ENCODE measurements at places on chromosomes 4 and X. TPM values are rescaled to one million over a fixed set of nuclear protein-coding genes. Genes with fewer than 3 reads are reported as not detected.
A peak's percentile ranks its signal among the peaks of the same experiment; 100 is the strongest.

- H3K4me1 ChIP-seq = no peaks in the 10 kb centered on the region
- no peak overlapping the region for H3K27ac ChIP-seq
- H3K36me3 ChIP-seq = no peaks in the 10 kb centered on the region
- H3K27me3 ChIP-seq = no peaks in the 10 kb centered on the region
- no peak overlapping the region for H3K4me3 ChIP-seq
- no peak for DNase-seq
Measured at GRCh38 chr4:52853351-52853750, 8.8 kb upstream of the RASL11B start.

DNA sequence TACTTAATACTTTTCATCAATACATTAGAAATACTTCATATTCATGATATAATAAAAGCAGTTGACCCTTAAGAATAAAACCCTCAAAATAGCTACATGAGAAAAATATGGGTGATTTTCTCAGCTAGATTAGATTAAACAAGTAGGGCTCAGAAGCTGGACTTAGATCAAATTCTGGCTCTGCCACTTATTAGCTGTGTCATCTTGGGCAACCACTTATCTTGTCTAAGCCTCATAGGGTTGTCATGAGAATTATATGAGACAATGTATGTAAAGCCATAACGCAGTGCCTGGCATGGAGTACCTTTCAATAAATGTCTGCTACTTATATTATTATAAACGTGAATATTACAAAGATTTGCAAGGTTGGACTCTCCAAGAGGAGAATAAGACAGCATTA, 84.3 kb upstream of the PGRMC2 start:
- no peaks in the 10 kb centered on the region for H3K27me3 ChIP-seq
- no peak overlapping the region for H3K27ac ChIP-seq

DNA sequence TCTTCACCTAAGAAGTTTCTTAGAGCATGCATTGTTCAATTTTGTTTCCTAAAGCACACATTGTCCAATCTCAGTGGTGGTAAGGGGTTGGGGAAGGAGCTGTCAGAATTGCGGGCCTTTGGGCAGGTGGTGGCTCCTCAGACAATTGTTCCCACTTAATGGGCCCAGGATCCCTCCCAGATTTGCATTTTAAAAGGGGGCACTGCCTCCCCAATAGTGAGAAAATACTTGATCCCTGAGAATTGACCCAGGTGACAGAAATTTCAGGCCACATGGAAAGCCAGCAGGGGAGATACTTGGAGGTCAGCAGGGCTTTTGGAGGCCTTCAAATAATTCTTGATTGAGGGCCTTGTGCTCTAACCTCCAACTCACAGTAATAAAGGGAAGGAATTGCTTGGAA, 217.1 kb downstream of the ZNF674 start:
- H3K4me3 ChIP-seq = no peak overlapping the region
- no peak for DNase-seq
- no peak overlapping the region for H3K27ac ChIP-seq
- H3K27me3 ChIP-seq = no peaks in the 10 kb centered on the region
- no peaks in the 10 kb centered on the region for H3K36me3 ChIP-seq

GRCh38 chr4:1983053-1983845, 25.5 kb downstream of the NELFA start:
- no peak overlapping the region for H3K27ac ChIP-seq
- H3K27me3 ChIP-seq = no peaks in the 10 kb centered on the region
- H3K36me3 ChIP-seq = peaks cover 18% of the 10 kb centered on the region

DNA sequence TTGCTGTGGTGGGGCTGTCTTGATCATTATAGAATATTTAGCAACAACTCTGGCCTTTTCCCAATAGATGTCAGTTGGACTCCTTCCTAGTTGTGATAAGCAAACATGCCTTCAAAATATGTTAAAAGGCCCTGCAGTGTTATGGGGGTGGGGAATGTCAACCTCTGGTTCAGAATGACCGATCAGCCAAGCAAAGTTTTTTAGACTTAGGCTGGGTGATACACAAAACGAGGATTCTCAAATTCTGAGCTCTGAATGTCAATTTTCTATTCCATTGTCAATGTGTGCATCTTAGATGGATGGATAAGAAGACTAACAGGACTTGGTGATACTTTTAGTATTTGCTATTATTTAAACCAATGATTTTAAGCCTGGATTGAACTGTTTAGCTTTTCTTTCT, 940.0 kb upstream of the GRIA3 start:
- H3K4me1 ChIP-seq = no peaks in the 10 kb centered on the region
- H3K27ac ChIP-seq = no peak overlapping the region
- DNase-seq = no peak
- no peak overlapping the region for H3K4me3 ChIP-seq
- H3K36me3 ChIP-seq = no peaks in the 10 kb centered on the region

GRCh38 chr4:24121395-24122175, 231.7 kb upstream of the PPARGC1A start:
- H3K36me3 ChIP-seq = no peaks in the 10 kb centered on the region
- no peak for DNase-seq
- H3K27ac ChIP-seq = no peak overlapping the region
- H3K27me3 ChIP-seq = no peaks in the 10 kb centered on the region
- no peak overlapping the region for H3K4me3 ChIP-seq

DNA sequence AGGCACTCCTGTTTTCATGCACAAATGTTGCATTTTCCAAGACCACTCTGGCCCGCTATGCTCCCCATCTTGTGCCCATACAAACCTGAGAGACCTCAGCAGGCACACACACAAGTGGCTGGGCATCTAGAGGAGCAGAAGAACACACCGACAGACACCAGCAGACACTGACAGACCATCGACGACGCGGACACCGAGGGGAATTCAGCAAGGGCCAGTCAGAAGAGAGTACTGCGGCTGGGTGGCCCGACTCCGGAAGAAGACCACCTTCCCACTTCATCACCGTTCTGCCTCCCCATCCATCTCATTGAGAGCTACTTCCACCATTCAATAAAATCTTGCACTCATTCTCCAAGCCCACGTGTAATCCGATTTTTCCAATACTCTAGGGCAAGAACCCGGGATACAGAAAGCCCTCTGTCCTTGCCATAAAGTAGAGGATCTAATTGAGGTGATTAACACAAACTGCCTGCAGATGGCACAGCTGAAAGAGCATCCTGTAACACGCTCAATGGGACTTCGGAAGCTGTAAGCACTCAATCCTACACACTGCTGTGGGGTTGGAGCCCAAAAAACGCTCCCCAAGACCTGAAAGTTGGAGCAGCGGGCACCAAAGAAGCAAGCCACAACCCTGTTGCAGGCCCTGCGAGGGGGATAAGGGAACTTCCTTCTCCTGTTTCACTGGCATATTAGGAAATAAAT, 780.9 kb downstream of the ARAP2 start:
- no peak overlapping the region for H3K27ac ChIP-seq
- H3K36me3 ChIP-seq = no peaks in the 10 kb centered on the region
- H3K27me3 ChIP-seq = no peaks in the 10 kb centered on the region
- no peak overlapping the region for H3K4me3 ChIP-seq
- H3K4me1 ChIP-seq = no peaks in the 10 kb centered on the region

- no peaks in the 10 kb centered on the region for H3K36me3 ChIP-seq
- no peak within 1 kb of the TSS for H3K27ac ChIP-seq
- DNase-seq = no peak
- H3K4me1 ChIP-seq = no peaks in the 10 kb centered on the region
- no peaks in the 10 kb centered on the region for H3K27me3 ChIP-seq
Measured at GRCh38 chr4:152935631-152936445, at the start of gene FHDC1. FHDC1 (plus strand) TSS chr4:152936323; CDS start chr4:152943058, 6,735 bp downstream.

DNA sequence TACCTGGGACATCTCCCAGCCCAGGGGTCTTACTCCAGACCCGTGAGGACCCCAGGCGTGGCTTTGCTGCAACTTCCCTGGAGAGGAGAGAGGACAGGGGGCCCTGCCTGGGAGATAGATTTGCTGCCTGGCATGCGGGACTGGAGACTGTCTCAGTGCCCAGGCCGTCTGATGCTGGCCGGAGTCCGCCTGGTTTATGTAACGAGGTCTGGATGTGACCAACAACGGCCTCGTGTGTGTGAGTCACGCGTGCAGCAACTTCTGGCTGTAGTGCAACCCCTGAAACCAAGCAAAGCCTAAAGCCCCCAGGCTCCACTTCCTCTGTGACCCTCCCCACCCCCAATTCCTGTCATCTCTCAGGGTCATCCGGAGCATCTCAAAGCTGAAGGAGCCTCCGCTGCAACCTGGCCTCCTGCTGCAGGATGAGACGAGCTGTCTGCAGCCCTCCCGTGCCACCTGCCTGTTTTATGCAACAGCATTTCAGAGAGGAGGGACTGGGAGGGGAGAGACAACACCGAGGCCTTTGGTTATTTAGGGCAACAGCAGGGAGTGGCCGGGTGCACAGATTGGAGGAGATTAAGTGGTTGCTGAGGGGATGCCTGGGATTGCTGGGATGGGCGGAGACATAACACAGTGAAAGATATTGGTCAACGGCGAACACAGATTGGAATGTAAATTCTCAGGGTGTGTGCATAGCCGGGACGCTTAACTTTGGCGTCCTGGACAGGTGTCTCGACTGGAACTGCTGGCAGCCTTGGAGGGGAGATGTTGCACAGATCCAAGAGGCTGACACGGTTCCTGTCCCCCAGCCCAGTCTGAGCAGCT, 16.0 kb downstream of the XG start:
- no peak for DNase-seq
- H3K4me1 ChIP-seq = no peaks in the 10 kb centered on the region
- no peaks in the 10 kb centered on the region for H3K27me3 ChIP-seq
- no peak overlapping the region for H3K27ac ChIP-seq
- no peaks in the 10 kb centered on the region for H3K36me3 ChIP-seq
- H3K4me3 ChIP-seq = no peak overlapping the region

DNA sequence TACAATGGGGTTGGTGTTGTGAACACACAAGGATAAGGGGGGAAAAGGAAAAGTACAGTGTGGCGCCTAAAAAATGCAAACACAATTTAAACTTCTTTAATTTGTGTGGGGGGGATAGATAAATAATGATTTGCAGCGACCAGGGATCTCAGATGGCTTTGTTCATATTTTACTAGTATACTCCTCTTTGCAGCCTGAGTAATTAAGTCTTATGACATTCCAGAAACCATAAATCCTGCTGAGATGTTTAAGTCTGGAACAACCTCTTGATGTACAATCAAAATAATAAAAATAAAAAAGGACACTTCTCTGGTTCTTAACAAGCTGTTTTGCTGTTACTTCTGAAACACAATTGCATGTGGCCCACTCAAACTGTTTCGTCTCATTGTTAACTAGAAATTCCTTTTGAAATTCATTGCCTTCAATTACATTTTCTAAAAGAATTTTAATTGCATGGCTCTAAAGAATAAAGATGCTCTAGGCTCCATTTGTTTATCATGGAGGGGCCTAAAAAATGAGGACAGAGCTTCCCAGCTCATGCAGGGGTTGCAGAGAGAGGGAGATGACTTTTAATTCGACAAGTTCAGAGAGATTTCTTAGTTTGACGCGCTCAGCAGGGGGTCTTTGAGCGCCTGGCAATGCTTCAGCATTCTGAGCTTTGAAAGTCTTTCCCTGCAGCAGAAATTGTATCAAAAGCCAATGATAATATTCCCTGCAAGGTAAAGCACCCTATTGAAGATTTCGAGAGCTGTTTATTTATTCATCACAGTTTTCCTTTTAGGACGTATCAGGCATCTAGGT, 892.4 kb upstream of the TENM3 start:
- no peaks in the 10 kb centered on the region for H3K4me1 ChIP-seq
- no peaks in the 10 kb centered on the region for H3K27me3 ChIP-seq
- no peak for DNase-seq

- H3K36me3 ChIP-seq = no peaks in the 10 kb centered on the region
- no peak overlapping the region for H3K4me3 ChIP-seq
- H3K27ac ChIP-seq = no peak overlapping the region
- DNase-seq = peak; percentile 63
- H3K4me1 ChIP-seq = peaks cover 43% of the 10 kb centered on the region
- H3K27me3 ChIP-seq = no peaks in the 10 kb centered on the region
Measured at GRCh38 chr4:147987252-147987651, 255.4 kb downstream of the ARHGAP10 start.

GRCh38 chrX:11954176-11954575, 184.1 kb upstream of the FRMPD4 start:
- no peak overlapping the region for H3K27ac ChIP-seq
- no peaks in the 10 kb centered on the region for H3K36me3 ChIP-seq
- H3K27me3 ChIP-seq = no peaks in the 10 kb centered on the region
- H3K4me3 ChIP-seq = no peak overlapping the region
- no peaks in the 10 kb centered on the region for H3K4me1 ChIP-seq
- DNase-seq = no peak

DNA sequence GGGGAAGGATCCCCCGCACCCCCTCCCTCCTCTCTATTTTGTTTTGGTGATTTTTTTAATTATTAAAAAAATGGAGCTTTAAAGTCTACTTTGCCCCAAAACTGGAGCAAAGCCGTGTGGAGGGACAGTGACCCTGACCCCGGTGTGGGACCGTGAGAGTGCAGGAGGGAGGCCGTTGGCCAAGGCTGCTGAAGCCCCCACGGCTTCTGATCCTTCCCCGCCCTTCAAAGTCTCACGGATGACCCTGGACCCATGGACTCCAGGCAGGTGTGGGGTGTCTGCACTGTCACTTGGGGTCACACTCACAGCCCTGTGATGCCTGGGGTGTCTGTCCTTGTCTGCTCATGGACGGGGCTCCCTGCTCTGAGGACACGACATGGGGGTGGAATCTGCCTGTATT, 133.3 kb downstream of the CPZ start:
- no peaks in the 10 kb centered on the region for H3K4me1 ChIP-seq
- no peak overlapping the region for H3K4me3 ChIP-seq
- no peaks in the 10 kb centered on the region for H3K27me3 ChIP-seq
- no peaks in the 10 kb centered on the region for H3K36me3 ChIP-seq
- no peak for DNase-seq

GRCh38 chr4:187961961-187962360, 33.6 kb upstream of the ZFP42 start:
- no peak overlapping the region for H3K27ac ChIP-seq
- H3K4me1 ChIP-seq = no peaks in the 10 kb centered on the region
- H3K4me3 ChIP-seq = no peak overlapping the region

Gene TRIM60
- not detected for total RNA-seq

Gene CDKL2
- total RNA-seq = 0.11 TPM

Gene GLRA3
- not detected for total RNA-seq

Gene NELFA
- total RNA-seq = 22.6 TPM

Gene SLC10A4
- total RNA-seq = not detected

Gene SUPT20HL1
- total RNA-seq = not detected

Gene GPR34
- total RNA-seq = not detected

Gene SPIN4
- total RNA-seq = 8.0 TPM

Gene MND1
- 46.9 TPM for total RNA-seq

Gene FGF5
- total RNA-seq = not detected

Gene ITM2A
- total RNA-seq = not detected

Gene SFRP2
- total RNA-seq = not detected

Data from Karpas-422 (cell line).